Epithelial cell of prostate (primary cell): ENCODE measurements at places on chromosomes 5 and 9.

DNA sequence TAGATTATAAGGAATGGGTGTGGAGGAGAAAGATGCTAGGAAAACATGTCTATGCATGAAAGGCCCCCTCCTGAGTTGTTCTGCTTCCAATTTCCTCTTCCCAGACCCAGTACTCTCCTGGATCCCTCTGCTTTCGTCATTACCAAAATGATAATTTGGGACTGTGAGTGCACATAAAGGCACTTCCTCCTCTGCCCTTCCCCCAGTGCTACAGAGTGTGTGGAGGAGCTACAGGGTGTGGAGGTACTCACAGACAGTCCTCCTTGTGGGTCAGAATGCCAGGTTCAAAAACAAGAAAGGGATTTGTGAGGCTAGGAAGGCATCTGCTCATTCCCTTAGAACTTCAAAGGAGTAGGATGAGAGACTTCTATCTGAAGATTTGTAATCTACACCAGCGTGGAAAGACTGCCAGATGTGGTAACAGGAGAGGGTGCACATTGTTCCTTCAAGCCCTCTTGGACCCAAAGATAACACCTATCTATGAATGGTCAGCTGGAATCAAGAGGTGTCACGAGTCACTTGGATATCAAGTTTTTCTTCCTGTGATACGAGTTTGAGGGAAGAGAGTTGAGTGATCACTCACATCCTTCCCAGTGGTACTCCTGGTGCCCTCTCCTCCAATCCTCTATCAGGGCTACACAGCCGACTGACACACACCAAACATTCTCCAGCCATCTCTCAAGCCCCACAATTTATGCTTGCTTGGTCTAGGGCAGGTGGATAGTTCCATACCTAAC lies 201.1 kb downstream of the EPB41L4A start:
- no peak for DNase-seq

GRCh38 chr5:124719113-124719967 lies 27.1 kb downstream of the ZNF608 start:
- no peak for DNase-seq

- DNase-seq = no peak
Measured at GRCh38 chr5:173456751-173457171, 128.5 kb upstream of the STC2 start.

- DNase-seq = no peak
Measured at GRCh38 chr5:169213479-169213878, 87.5 kb downstream of the SLIT3 start.

DNA sequence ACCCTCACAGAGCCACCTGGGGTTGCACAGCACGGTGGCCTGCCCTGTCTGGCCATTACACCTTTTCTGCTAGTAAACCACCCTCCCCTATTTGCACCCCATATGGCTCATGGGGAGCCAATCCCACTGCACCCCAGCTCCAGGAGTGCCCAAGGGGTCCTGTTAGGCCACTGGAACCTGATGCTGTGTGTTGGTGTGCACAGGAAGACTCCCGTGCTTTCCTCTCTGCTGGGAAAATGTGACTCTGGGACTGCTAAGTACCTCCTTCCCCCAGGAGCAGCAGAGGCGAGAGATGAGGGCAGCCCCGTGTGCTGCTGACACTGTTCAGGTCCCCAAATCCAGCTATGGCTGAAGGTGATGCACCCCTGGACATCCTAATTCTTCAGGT lies 126.3 kb downstream of the ADAMTS2 start:
- no peak for DNase-seq

DNA sequence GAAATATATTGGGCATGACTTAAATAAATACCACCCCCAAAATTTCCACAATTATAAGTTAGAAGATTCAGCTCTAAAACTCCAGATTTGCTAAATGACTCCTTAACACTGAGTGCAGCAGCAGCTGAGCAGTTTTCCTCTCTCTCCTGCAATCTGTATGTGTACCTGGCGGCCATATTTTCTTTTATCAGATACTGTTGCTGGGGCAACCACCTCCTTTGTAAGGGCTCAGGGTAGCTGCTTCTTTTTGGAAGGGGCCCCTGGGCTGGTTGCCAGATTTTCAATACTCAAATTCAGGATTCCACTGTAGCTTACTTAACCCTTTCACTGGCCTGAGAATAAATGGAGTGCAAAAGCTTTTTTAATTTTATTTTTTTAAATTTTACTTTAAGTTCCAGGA lies 197.0 kb downstream of the TAF11L14 start:
- no peak for DNase-seq

DNA sequence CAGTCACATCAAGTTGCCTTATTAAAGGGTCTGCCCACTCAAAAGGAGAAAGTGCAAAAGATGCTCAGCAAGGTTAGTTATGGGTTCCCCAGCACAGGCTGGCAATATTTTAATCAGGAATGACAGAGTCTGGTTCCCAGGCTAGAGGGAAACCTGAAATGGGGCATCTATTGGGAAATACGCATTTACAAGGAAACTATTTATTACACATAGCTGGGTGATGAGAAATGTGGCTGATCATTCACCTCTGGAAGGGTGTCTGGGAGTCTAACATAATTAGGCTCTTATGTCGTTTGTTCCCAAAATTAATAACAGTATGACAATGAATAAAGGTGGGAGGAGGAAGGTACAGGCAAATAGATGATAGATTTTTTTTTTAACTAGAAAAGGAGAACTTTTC lies 314.7 kb downstream of the ENC1 start:
- peak; percentile 69 for DNase-seq

GRCh38 chr5:35308421-35308820 lies 78.1 kb upstream of the PRLR start:
- no peak for DNase-seq

- no peak for DNase-seq
Measured at GRCh38 chr5:73435759-73436534, 12.6 kb downstream of the FOXD1 start.

DNA sequence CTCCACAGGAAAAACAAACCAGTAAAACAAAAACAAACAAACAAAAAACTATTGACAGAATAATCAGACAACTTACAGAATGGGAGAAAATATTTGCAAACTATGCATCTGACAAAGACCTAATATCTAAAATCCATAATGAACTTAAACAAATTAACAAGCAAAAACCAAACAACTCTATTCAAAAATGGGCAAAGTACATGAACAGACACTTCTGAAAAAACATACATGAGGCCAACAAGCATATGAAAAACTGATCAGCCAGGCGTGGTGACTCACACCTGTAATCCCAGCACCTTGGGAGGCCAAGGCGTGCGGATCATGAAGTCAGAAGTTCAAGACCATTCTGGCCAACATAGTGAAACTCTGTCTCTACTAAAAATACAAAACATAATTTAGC lies 60.1 kb downstream of the KCNV2 start:
- no peak for DNase-seq
